M059J (cell line): ENCODE measurements at places on chromosomes 12 and 14.
A peak's percentile ranks its signal among the peaks of the same experiment; 100 is the strongest.

- DNase-seq, result peak; percentile 22
These were observed 252.2 kb downstream of the BTG1 start for GRCh38 chr12:91893476-91893875.

- no peak for DNase-seq
These were observed 616.6 kb downstream of the SLC16A7 start for GRCh38 chr12:60212159-60213000.

- DNase-seq, result no peak
These were observed 51.3 kb upstream of the SLCO1C1 start for GRCh38 chr12:20643822-20644221.

DNA sequence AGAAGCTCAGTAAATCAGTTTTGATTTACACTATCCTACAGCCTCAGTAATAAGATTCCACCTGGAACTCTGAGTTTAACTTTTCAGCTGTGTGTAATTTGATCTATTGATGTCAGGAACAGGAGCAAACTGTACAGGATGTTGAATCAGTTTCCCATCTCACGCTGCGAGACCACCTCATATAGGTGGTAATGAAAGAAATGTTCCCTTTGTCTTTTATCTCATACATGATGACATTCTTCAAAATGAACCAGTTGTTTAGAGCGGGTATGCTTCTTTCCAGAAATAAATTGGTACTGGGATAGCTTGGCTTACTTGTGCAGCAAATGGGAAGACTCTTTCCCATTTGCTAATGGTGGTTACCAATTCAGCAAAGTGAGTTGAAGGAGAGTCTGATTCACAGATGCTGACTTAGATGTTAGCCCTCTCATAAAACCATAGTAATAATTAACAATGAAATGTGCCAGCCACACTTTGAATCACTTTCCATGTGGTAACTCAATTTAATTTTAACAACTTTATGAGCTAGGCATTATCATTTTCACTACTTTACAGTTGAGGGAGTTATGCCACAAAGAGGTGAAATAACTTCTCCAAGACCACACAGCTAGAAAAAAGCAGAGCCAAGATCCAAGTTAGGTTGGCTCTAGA, 251.5 kb downstream of the PAWR start:
- peak; percentile 41 for DNase-seq

DNA sequence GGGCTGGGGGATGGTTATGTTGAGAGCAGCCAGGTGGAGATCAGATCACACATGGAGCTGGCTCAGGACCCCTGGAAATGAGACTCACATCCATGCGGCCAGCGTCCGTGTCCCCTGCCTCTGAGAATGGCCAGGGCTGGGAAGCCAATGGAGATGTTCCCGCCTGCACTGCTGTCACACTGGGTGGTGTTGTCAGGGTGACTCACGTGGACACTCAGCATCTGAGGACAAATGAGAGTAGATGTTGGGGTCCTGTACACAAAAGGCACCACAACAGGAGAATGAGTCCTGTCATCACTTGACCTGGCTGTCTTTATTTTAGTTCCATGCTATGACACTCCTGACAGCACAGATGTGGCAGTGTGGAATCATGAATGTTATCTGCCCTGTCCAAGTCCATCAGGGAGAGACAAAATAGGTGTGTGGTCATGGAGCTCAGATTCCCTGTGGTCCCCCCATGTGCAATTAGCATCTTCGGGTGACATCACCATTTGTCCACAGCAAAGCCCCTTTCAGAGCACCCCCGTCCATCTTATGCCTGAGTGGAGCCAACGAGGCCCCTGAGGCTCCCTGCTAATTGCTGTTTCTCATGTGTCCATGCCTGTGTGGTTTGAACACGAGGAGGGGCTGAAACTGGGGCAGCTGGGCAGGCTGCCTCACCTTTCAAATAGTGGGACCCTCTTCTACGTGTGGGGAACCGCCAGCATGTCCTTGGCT, 393.5 kb downstream of the AACS start:
- no peak for DNase-seq

GRCh38 chr14:77123381-77124325, 17.9 kb downstream of the ZDHHC22 start:
- DNase-seq, result peak; percentile 16

- DNase-seq, result no peak
These were observed 27.5 kb upstream of the CDKN3 start for GRCh38 chr14:54369343-54369742.

DNA sequence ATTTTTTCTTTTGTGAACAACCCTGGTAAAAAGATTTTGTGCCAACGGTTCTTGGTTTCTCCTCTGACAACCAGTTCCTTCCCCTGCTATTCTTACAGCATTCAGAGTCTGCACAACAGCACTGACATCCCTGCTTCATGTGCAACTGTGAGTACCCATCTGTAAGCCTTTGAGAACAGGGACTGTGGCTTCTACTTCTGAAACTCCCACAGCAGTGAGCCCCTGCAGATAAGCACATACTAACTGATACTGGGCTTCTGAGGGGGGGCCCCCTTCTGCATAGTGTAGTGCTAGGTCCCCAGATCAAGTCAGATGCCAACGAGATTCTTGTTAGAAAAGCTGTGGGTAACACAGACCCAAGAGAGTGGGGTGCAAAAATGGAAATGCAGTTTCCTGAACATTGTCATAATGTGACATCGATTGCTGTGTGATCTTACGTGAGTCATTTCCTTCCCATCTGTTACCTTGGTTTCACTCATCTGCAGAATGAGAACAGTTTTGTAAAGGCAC, 11.1 kb upstream of the NINJ2 start:
- no peak for DNase-seq

DNA sequence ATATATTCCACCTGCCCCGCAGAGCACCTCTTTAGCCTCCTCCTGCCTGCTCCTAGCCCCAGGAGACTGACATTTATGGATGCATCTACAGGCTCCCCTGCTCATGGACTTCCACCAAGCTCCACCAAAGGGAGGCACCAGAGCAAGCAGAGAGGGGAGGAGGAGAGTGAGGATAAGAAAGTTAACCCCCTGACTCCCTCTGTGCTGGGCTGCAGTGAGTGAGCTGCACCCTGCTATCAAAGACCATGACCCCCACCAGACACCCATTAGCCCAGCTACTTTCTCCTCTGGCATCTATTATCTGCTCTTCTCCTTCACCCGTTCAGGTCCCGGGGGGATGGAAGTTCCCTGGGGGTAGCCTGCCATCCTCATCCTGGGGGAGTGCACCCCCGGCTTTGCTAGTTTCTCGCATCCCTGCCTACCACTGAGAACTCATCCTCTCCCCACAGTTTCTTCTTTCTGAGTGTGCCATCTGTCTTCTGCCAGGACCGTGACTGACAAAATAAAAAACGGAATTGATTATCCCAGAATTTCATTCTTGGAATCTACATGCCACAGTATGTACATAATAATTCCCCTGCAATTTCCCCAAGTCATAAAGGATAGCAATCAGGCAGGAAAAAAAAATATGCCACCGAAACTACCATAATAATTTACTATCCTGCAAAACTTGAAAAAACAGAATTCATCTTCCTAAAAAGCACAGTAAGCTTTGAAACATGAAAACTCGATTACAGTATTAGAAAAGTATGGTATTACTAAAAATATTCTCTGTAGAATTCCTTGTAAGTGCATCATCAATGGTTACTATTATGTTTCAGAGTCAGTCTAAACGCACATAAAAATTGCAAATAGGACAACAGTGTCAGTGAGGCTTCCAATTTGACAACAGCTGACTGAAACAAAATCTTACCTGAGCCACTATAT, 45.2 kb downstream of the FOXN3 start:
- DNase-seq, result no peak

GRCh38 chr14:23670481-23670880, 34.3 kb downstream of the DHRS2 start:
- no peak for DNase-seq

DNA sequence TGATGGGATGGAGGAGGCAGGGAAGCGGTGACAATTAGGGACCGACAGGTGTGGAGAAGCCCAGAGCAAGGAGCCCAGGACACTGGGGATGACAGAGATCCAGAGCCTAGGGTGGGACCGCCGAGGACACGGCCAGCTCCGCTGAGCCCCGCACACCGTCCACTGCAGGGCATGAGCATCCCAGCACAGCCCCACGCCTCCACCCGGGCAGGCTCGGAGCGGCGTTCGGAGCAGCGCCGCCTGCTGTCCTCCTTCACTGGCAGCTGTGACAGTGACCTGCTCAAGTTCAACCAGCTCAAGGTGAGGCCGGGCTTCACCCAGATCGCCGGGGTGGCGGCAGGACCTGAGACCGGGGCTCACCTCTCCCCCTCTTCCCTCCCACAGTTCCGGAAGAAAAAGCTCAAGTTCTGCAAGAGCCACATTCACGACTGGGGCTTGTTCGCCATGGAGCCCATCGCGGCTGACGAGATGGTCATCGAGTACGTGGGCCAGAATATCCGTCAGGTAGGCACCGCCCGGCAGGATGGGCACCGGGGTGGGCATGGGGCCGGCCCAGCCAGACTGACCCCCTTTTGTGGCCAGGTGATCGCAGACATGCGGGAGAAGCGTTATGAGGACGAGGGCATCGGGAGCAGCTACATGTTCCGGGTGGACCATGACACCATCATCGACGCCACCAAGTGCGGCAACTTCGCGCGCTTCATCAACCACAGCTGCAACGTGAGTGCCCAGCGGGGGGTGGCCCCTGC, 23.7 kb downstream of the SETD1B start:
- DNase-seq, result no peak

GRCh38 chr12:47367912-47368537, 288.3 kb upstream of the AMIGO2 start:
- DNase-seq, result no peak

GRCh38 chr12:14272956-14273912, 92.2 kb upstream of the ATF7IP start:
- no peak for DNase-seq

- DNase-seq, result peak; percentile 66
These were observed 247.1 kb downstream of the AKAP6 start for GRCh38 chr14:32576088-32576795.
